Ammon's horn (tissue), 1 donor: ENCODE measurements at places on chromosomes 1 and 21.

GRCh38 chr1:115854005-115854404, 13.1 kb upstream of the NHLH2 start:
- no peak for DNase-seq

DNA sequence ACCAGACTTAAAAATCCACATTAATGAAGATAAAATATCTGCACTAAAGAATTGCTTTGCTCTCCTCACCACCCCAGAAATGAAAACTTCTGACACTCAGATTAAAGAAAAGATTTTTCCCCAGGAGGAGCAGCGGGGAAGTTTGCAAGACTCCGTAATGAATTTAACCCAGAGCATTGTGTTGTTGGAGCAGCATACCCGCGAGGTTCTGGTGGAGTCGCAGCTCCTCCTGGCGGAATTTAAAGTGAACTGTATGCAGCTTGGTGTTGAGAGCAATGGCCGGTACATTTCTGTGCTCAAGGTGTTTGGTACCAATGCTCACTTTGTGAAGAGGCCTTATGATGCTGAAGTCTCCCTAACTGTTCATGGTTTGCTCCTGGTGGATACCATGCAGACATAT, 46.4 kb downstream of the VPS13D start:
- no peak for DNase-seq

- DNase-seq = no peak
Observed at GRCh38 chr1:118884946-118885345, 103.2 kb downstream of the TBX15 start.

DNA sequence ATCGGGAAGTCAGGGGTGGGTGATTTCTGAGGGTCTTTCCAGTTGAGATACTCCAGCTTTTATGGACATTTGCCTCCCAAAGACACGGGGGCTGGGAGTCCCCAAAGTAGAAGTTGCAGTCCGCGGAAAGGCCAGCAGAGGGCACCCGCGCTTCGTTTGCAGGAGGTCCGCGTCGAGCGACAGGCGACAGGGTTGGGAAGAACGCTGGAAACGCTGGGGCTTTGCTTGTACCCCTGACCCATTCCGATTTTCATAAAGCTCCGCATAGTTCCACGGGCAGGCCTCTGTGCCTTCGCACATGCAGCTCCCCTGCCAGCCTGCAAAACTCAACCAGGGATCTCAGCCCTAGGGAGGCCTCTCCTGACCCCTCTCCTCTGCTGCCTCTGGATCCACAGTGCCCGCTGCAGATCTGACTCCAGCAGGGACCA, 44.2 kb upstream of the LAPTM5 start:
- DNase-seq = peak; percentile 89

DNA sequence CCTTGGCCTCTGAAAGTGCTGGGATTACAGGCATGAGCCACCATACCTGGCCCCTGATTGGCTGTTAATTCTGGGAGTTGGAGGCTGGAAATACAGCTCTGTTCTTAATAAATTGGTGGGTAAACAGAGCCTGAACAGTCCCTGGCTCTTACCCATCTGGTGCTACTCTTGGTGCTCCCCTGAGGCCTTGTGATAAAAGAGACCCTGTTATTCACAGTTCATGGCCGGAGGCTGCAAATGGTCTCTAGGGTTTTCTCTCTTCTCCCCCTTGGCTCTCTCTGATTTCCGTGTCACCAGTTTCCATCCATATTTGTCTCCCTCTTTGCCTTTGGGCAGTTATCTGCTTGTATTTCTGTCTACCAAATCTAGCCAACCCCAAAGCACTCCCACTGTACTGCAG, 17.2 kb downstream of the NFASC start:
- no peak for DNase-seq

- no peak for DNase-seq
Observed at GRCh38 chr1:111275780-111276433, 14.7 kb upstream of the CHIA start.

DNA sequence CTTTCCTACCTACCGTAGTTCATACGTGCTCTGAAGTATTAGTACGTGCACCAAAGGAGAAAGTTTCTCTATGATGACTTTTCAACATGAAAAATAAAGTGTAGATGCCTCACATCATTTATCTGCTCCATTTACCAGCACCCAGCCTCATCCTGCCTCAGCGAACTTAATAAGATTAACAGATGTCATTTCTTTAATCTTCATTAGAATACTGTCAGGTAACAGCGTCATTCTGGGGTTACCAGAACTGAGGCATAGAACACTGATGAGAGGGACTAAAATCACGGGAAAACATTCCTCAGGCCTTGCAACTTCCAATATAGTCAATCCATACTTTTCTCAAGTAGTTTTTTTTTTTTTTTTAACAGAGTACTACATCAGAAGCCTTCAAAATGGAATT, 43.2 kb upstream of the DISC1 start:
- DNase-seq = no peak

DNA sequence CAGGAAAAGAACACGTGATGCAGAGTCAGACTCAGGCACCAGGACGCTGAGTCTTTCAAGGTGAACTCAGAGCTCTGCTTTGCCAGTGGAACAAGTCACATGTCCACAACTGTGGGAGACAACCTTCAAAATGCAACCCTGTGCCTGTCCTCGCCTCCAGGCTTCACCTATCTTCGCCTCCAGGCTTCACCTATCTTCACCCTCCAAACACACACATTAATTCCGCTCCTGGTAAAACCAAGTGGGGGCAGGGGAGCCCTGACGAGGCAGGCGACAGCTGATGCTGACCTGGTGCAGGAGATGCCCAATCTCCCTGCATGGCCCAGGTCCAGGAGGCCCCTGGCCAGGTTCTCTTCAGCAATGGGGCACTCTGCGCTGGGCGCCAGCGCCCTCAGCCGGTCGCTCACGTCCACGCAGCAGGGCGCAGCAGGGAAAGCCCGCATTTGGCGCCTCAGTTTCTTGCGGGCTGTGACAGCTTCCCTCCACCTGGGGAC, 28.0 kb upstream of the LSS start:
- DNase-seq = no peak
